ENCODE measurements at places on chromosomes 12 and 14.

GRCh38 chr12:95733141-95733825 is 57.3 kb downstream of the NTN4 start:
- H3K36me3 ChIP-seq: no peaks in the 10 kb centered on the region
- peaks cover 4% of the 10 kb centered on the region for H3K4me1 ChIP-seq
- peaks cover 15% of the 10 kb centered on the region for H3K27me3 ChIP-seq

- DNase-seq: no peak
- no peak overlapping the region for H3K27ac ChIP-seq
- H3K36me3 ChIP-seq: no peaks in the 10 kb centered on the region
- H3K27me3 ChIP-seq: peaks cover 23% of the 10 kb centered on the region
- H3K4me3 ChIP-seq: no peak overlapping the region
Observed at GRCh38 chr14:52020161-52020714, 30.9 kb downstream of the RTRAF start.

- H3K27ac ChIP-seq: peak overlapping the region; percentile 99
- peak overlapping the region; percentile 95 for H3K4me3 ChIP-seq
- H3K36me3 ChIP-seq: peaks cover 38% of the 10 kb centered on the region
- peaks cover 29% of the 10 kb centered on the region for H3K4me1 ChIP-seq
- DNase-seq: peak; percentile 90
- H3K27me3 ChIP-seq: no peaks in the 10 kb centered on the region
Observed at GRCh38 chr14:24095271-24096068, 1.4 kb downstream of the PCK2 start.

- no peak overlapping the region for H3K4me3 ChIP-seq
- peaks cover 6% of the 10 kb centered on the region for H3K4me1 ChIP-seq
- peak; percentile 6 for DNase-seq
- H3K27me3 ChIP-seq: no peaks in the 10 kb centered on the region
- H3K27ac ChIP-seq: no peak overlapping the region
Observed at GRCh38 chr12:21169878-21170472, 39.0 kb downstream of the SLCO1B1 start.

DNA sequence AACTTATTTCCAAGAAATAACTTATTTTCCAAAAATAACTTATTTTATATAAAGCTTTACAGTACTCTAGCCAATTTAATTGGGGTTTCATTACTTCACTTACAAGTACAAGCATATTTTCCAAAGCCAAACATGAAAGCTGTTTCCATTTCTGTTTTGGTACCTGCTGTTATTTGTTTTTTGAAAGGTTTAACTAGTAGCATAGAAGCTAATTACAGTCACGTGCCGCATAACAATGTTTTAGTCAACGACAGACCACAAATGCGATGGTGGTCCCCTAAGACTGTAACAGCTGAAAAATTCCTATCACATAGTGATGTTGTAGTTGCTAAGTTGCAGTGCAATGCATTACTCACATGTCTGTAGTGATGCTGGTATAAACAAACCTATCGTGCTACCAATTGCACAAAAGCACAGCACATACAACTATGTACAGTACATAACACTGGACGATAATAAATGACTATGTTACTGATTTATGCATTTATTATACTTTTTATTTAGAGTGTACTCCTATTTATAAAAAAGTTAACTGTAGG is 21.7 kb downstream of the PTPN21 start:
- H3K27me3 ChIP-seq: peaks cover 29% of the 10 kb centered on the region
- peaks cover 3% of the 10 kb centered on the region for H3K4me1 ChIP-seq
- no peak overlapping the region for H3K4me3 ChIP-seq

DNA sequence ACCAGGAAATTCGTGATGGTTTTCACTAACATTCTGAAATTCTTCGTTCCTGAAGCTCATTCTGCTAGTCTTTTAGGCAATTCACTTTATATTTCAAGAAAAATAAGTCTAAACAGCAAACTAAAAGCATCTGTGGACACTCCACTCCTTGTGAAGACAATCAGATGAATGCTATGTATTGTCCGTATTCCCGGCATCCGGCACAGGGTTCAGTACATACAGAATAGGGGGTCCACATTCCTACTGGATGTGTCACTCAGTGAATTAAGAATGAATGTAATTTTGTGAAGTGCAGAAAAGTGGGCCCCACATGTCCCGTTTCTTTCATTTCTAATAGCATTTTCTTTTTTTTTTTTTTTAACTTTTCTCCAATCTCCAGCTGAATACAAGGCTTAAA is 241.3 kb downstream of the GRIN2B start:
- no peak overlapping the region for H3K4me3 ChIP-seq
- no peaks in the 10 kb centered on the region for H3K36me3 ChIP-seq
- no peak for DNase-seq
- no peak overlapping the region for H3K27ac ChIP-seq

DNA sequence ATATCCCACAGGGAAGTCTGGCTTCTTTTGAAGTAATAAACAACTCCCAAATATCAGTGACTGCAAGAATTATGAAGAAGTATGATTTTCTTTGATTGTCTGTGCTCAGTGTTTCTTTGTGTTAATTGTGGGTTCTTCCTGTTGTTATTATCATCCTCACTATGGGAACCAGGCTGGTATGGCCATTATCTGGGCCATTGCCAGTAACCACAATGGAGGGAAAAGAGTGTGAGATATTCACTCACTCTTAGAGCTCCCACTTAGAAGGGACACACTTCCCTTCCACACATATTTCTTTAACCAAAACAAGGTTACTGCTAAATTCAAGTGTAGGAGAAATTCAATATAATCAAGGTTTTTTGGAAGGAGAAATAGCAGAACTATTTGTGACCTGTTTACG is 503.7 kb downstream of the SLC6A15 start:
- H3K27ac ChIP-seq: no peak overlapping the region
- no peak for DNase-seq
- H3K27me3 ChIP-seq: no peaks in the 10 kb centered on the region
- no peaks in the 10 kb centered on the region for H3K4me1 ChIP-seq
- H3K4me3 ChIP-seq: no peak overlapping the region

- H3K27me3 ChIP-seq: no peaks in the 10 kb centered on the region
- peaks cover 15% of the 10 kb centered on the region for H3K36me3 ChIP-seq
- no peak for DNase-seq
Observed at GRCh38 chr12:132494294-132495164, 4.6 kb downstream of the FBRSL1 start.

DNA sequence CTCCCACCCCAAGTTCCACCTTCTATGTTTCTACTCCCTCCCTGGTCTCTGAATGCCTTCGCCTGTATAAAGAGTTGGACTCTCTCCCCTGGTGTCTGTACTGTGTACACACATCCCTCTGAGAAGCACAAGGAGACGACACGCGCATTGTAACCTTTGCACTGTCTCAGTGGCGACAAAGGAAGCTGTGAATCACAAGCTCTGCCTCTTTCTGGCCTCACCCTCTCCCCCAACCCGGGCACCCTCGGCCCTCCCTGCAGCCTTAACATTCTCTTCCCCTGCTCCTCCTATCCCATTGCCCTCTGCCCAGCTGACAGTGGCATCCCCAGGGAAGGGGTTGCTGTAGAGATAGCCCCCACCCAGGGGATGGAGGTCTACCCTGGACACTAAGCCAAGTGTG is 2.5 kb upstream of the SMARCD1 start:
- DNase-seq: no peak
- peaks cover 18% of the 10 kb centered on the region for H3K4me1 ChIP-seq
- H3K4me3 ChIP-seq: no peak overlapping the region
- no peaks in the 10 kb centered on the region for H3K36me3 ChIP-seq

- no peak overlapping the region for H3K4me3 ChIP-seq
- no peaks in the 10 kb centered on the region for H3K4me1 ChIP-seq
- no peak overlapping the region for H3K27ac ChIP-seq
- peaks cover 14% of the 10 kb centered on the region for H3K27me3 ChIP-seq
Observed at GRCh38 chr14:104298458-104298857, 160.1 kb downstream of the KIF26A start.

DNA sequence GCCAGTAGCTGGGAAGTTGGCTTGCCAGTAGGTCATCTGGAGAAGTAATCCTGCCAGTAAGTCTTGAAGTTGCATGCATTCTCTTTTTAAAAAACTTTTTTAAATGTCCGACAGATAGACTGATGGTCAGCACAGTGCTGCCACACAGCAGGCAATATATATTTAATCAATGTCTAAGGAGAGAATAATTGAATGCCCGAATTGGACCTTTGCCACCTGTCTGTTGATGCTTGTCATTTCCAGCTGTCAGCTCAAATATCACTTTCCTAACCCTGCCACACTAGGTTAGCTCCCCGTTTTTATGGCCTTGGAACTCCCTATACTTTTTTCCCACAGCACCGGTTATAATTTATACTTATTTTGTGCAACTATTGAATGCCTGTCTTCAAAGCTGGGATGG is 2.1 kb upstream of the SLC15A4 start:
- H3K27me3 ChIP-seq: no peaks in the 10 kb centered on the region
- H3K36me3 ChIP-seq: peaks cover 24% of the 10 kb centered on the region
- peaks cover 34% of the 10 kb centered on the region for H3K4me1 ChIP-seq
- no peak overlapping the region for H3K27ac ChIP-seq
- no peak for DNase-seq

DNA sequence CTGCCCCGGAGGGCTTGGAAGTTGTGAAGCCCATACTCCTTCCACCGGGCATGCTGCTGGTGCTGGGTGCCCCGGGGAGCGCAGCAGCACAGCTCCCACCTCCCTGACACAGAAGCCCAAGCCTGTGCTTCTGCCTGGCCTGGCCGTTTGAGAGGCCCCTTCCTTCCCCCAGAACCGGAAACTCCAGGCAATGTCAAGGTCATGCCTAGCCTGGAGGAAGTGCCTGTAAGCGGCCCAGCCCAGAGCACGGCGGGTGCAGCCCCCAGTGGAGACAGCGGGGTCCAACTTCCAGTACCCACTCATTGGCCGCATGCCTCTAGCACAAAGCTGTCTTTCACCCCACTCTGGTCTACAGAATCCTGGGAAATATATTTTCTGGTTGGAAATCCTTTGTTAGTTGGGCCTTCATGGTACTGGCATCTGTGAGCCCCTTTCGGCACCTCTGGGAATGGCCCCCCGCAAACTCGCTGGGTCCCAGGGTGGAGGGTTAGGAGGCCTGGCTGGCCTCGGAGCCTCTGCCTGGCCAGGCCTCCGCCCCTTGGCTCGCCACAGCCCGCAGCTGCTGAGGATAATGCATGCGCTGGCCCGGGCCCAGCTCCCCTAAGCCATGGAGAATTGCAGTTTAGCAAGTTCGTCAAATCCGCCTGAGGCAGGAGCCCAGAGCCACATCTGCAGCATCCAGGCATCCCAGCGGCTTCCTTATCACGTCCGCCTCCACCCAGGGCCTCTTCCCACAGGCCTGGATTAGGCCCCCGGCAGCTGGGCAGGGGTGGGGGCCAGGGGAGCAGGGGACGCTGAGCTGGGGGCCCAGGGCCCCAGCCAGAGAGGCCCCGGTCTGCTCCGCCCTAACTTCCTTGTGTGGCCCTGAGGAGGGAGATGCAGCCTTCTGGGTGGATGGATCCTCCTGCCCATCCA is 48.9 kb upstream of the DLK1 start:
- H3K4me3 ChIP-seq: no peak overlapping the region
- no peak for DNase-seq
- H3K4me1 ChIP-seq: peaks cover 8% of the 10 kb centered on the region
- no peaks in the 10 kb centered on the region for H3K36me3 ChIP-seq
- H3K27ac ChIP-seq: no peak overlapping the region

All from stimulated activated naive B cell treated with anti-CD40 and anti-IgM and Interleukin-4, amounts not matched to agents 10 μg/mL and 1 μg/mL and 100 μg/mL, for 72 hours (primary cell).